ENCODE measurements at places on chromosomes 3 and 15.
A peak's percentile ranks its signal among the peaks of the same experiment; 100 is the strongest.

DNA sequence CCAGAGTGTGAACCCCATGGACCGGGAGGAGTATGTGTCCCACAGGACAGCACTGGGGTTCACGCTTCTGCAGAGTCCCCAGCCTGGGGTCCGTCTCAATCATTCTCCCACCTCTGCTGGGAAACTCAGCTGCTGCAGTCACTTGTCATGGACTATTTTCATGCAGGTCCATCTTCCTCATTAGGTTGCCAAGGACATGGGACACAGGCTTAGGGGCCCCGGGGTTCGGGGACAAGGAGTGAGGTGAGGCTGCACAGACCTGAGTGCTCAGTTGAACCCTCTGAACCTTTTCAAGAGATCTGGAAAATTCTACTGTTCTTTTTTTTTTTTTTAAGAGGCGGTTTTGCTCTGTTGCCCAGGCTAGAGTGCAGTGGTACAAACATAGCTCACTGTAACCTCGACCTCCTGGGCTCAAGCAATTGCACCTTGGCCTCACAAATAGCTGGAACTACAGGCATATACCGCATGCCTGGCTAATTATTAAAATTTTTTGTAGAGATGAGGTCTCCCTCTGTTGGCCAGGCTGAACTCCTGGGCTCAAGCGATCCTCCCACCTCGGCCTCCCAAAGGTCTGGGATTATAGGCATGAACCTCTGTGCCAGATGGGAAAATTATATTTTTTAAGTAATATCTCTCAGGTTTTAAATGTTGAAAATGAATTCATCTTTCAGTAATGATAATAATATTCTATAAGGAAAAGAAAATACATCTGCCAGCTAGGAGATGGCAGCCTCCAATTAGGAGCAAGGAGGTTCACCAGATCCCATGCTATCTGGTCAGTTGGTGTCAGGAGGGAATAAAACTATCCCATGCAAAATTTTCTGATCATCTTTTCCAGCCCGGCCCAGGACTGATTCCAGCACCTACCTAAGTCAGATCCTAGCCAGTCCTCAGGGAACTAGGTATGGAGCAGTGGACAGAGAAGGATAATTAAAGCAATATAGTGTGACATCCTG lies 45.2 kb downstream of the RPN1 start:
- no peak for DNase-seq

DNA sequence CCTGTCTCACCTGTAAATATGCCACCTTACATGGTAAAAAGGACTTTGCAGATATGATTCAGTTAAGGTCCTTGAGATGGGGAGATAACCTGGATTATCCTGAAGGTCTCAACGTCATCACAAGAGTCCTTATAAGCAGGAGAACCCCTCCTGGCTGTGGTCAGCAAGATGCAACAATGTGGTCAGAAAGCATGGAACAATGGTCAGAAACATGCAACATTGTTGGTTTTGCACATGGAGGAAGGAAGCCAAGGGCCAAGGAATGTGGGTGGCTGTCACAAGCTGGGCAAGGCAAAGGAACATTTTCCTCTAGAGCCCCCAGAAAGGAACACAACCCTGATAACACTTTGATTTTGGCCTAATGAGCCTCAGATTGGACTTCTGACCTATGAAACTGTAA lies 9.4 kb upstream of the SUMF1 start:
- DNase-seq = no peak

- no peak for DNase-seq
Observed at GRCh38 chr15:25180606-25181292, 226.0 kb downstream of the SNRPN start.

- DNase-seq = no peak
Observed at GRCh38 chr3:174153871-174154270, 705.3 kb upstream of the NAALADL2 start.

- DNase-seq = no peak
Observed at GRCh38 chr3:28109829-28110228, 131.6 kb upstream of the CMC1 start.

- no peak for DNase-seq
Observed at GRCh38 chr3:33637482-33637881, 80.6 kb downstream of the CLASP2 start.

- no peak for DNase-seq
Observed at GRCh38 chr15:66774001-66774814, 72.2 kb downstream of the SMAD6 start.

DNA sequence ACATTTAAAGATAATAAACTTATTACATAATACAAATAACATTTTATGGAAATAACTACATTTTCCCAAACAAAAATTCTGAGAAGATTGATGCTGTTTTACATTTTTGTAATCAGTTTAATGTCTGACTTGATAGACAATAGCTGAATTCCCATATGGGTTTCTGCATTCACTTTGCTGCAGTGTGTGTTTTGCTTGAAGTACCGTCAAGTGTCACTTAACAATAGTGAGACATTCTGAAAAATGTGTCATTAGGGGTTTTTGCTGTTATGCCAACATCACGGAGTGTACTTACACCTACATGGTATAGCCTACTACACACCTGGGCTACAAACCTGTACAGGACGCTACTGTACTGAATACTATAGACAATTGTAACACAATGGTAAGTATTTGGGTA lies 57.5 kb downstream of the USF3 start:
- no peak for DNase-seq

DNA sequence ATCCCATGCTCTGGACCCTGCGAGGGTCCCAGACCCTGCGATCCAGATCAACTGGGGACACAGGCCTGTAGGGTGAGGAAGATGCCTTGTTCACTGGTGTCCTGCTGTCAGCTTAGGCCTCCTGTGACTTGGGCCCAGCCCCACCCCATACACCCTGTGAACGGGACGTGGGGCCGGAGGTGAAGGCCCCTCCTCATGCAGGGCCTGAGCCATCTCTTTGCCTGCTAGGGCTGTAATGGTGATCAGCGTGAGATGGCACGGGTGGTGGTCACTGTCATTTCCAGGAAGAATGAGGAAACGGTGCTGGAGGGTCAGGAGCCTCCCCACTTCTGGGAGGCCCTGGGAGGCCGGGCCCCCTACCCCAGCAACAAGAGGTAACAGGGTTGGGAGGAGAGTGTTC lies 12.4 kb downstream of the VILL start:
- no peak for DNase-seq

- DNase-seq = no peak
Observed at GRCh38 chr3:193983846-193984818, 151.8 kb upstream of the HES1 start.

DNA sequence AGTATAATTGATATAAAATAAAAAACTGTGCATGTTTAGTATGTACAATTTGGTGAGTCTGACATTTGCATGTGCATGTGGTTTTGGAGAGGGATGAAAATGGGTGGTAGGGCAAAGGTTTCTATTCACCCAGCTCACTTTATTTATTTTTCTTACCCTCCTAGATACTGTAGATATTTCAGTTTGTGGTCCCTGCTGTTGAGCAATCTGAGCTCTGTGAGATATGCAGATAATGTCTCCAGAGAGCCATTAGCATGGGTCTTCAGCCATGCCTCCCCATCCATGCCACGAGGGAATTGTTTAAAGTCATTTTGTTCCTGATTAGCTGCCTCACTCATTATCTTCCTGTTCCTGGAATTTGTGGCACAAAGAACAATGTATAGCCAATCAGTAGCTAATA lies 44.4 kb upstream of the B3GALNT1 start:
- no peak for DNase-seq

GRCh38 chr3:3799173-3800079 lies at the start of gene LRRN1:
Gene LRRN1 (plus strand): TSS chr3:3799431. CDS start chr3:3844642, 45,211 bp downstream.
- DNase-seq = peak; percentile 9
